CD8-positive, alpha-beta T cell (primary cell): ENCODE measurements at places on chromosomes 4 and X.
A peak's percentile ranks its signal among the peaks of the same experiment; 100 is the strongest.

- no peak for DNase-seq
Observed at GRCh38 chr4:25795566-25796454, 67.0 kb downstream of the SEL1L3 start.

DNA sequence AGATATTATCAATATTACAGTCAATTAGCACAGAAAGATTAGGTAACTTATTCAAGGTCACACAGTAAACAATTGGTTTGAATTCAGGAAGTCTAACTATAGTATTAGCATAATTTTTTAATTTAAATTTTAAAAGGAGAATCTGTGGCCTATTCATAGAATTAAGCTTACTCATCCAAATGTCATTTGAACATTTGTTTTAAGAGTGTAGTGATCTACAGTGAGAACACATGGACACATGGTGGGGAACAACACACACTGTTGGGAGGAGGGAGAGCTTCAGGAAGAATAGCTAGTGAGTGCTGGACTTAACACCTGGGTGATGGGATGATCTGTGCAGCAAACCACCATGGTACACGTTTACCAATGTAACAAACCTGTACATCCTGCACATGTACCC lies 48.3 kb downstream of the MEPE start:
- DNase-seq = no peak

- no peak for DNase-seq
Observed at GRCh38 chr4:98546910-98547594, 111.4 kb downstream of the TSPAN5 start.

DNA sequence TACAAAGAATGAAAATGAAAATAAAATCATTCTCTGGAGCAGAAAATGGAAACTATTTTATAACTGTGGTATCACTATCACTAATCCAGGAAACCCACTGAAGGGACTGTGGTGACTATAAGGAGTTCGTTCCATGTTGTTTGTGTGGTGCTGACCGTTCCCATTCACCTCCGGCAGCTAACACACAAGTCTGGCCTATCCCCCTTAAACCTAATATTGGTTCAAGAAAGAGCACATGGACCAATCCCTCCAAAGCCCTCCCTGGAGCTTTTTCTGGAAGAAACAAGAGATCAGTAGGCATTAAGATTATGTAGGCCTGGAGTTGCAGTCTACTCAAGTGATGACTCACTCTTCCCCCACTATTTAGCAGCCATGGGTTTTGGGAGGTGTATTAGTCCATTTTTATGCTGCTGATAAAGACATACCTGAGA lies 25.9 kb upstream of the FAM241A start:
- no peak for DNase-seq

- DNase-seq = no peak
Observed at GRCh38 chrX:94576367-94577004, 902.5 kb downstream of the FAM133A start.

DNA sequence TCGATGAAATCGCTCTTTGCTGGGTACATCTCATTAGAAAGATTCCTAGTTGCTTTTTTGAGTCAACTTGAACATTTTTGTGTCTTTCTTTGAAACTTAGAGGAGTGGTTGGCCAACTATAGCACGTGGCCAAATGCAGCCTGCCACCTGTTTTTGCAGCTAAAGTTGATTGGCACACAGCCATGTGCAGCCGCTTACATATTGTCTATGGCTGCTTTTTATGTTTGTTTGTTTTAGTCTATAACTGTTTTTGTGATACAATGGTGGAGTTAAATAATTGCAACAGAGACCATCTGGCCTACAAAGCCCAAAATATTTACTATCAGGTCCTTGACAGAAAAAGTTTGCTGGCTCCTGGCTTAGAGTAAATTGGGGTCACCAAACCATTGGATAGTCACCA lies 86.3 kb downstream of the CLCN4 start:
- no peak for DNase-seq

GRCh38 chrX:132393992-132394391 lies 94.8 kb downstream of the MBNL3 start:
- DNase-seq = no peak

GRCh38 chr4:4430492-4431195 lies 43.7 kb downstream of the NSG1 start:
- peak; percentile 32 for DNase-seq

GRCh38 chr4:108109997-108110416 lies 58.7 kb downstream of the LEF1 start:
- no peak for DNase-seq

GRCh38 chr4:2366252-2367192 lies 51.9 kb downstream of the ZFYVE28 start:
- DNase-seq = no peak

GRCh38 chr4:683982-684622 lies 4.8 kb downstream of the SLC49A3 start:
- peak; percentile 35 for DNase-seq

DNA sequence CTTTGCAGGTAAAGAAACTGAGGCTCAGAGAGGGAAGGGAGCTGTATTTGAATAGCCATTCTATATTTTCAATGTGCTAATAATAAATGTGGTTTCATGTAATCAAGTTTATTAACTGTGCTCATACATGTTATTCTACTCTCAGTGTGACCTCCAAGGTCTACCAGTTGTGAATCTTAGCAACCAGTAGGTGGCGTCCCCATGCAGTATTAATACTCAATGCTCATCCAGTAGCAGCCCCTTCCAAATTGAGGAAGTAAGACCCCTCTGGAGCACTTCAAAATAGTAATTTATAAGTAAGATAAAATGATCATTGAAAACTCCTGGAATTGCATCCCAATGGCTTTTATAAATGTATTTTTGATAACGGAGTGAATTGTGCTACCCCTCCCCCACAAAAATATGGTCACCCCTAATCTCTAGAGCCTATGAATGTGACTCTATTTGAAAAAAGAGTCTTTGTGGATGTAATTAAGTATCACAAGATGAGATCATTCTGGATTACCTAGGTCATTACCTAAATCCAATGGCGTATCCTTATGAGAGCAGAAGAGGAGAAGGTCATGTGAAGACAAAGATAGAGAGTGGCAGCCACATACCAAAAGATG lies 20.4 kb upstream of the SEPSECS start:
- peak; percentile 59 for DNase-seq

DNA sequence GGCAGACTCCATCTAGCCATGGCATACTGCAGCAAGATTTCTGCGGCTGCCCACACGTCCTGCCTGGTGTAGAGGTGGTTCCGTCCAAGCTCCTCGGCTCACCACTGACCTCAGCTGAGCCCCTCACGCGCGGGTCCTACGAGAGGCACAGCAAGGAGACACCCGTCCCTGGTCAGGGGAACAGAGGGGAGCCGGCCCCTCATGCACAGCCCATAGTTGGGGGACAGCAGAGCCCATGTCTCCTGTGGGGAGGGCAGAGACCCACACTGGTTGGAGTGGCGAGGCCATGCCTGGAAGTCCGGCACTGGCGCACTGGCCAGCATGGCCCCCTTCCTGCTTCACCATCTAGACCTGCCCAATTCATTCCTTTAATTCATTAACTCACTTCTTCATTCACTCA lies 80.8 kb downstream of the HTRA3 start:
- DNase-seq = no peak

DNA sequence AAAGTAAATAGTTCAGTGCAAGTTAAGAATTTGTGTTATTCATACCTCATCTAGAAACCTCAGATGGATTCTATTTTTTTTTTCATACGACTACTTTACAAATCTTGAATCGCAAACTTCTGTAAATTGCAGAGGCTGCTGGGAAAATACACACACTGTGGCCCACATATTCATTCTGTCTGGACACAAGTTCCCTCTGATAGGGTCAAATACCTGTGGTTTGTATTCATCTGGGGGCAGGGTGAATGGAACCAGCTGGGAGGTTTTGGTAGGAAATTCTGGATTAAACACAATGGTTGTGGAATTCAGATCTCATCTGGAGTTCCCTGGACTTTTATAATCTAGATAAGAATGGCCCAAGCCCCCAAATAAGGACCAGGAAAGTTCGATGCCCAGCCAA lies 56.2 kb downstream of the SPATA18 start:
- no peak for DNase-seq

- no peak for DNase-seq
Observed at GRCh38 chrX:77510007-77510406, 62.8 kb downstream of the FGF16 start.
